Lung microvascular endothelial cell (primary cell): ENCODE measurements at places on chromosomes 6 and 20. TPM values are rescaled to one million over a fixed set of nuclear protein-coding genes. Genes with fewer than 3 reads are reported as not detected.

SRMS gene
- not detected in 2 replicates for total RNA-seq

MACROD2 gene
- under 0.01 and 0.40 TPM in 2 replicates for total RNA-seq

EYA2 gene
- total RNA-seq: not detected in 2 replicates

RNF39 gene
- not detected in 2 replicates for total RNA-seq

RGS17 gene
- 2.8 and 4.1 TPM in 2 replicates for total RNA-seq
